ENCODE measurements at places on chromosomes 4 and X.

GRCh38 chr4:20684852-20685763, 15.2 kb upstream of the PACRGL start:
- no peak for DNase-seq

DNA sequence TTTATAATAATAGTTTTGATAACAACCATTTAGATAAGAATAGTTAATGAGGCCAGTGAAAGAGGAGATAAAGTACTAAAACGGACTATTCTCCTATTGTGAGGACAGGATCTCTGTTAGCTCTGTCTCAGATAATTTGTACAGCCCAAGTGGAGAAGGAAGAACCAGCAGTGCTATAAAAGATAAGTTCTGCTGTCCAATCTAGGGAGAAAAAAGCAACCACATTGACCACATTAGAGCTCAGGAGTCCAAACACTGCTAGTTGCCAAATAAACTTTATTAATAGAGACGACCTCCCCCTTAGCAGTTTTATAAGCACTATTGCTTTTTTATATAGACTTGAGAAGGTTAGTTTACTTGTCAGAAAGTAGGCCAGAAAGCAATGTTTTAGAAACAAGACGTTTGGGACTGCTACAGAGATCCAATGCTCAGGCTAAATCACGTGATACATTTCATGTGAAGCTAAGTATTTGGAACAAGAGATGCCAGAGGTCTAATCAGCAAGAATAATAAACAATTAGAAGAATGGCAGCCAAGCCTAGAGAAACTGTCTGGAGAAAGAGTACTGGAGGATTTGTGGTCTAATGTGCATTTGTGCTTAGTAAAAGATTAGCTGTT, 15.9 kb downstream of the IL15 start:
- DNase-seq: no peak

- no peak for DNase-seq
These were observed 39.2 kb upstream of the MSX1 start for GRCh38 chr4:4820261-4820660.

GRCh38 chr4:174553031-174553430, 30.7 kb upstream of the HPGD start:
- no peak for DNase-seq

- DNase-seq: no peak
These were observed 986.0 kb downstream of the CCSER1 start for GRCh38 chr4:91113130-91113706.

GRCh38 chrX:79361192-79361870, 5.8 kb downstream of the ITM2A start:
- no peak for DNase-seq

GRCh38 chrX:25019707-25020390, 4.1 kb upstream of the ARX start:
- no peak for DNase-seq

GRCh38 chr4:122234686-122235085, 82.6 kb downstream of the BLTP1 start:
- no peak for DNase-seq

- no peak for DNase-seq
These were observed 29.3 kb upstream of the ABCG2 start for GRCh38 chr4:88187766-88188165.

- no peak for DNase-seq
These were observed 583.4 kb downstream of the TRAM1L1 start for GRCh38 chr4:116501954-116502353.

GRCh38 chr4:121182296-121182695, 18.2 kb upstream of the TNIP3 start:
- DNase-seq: no peak

DNA sequence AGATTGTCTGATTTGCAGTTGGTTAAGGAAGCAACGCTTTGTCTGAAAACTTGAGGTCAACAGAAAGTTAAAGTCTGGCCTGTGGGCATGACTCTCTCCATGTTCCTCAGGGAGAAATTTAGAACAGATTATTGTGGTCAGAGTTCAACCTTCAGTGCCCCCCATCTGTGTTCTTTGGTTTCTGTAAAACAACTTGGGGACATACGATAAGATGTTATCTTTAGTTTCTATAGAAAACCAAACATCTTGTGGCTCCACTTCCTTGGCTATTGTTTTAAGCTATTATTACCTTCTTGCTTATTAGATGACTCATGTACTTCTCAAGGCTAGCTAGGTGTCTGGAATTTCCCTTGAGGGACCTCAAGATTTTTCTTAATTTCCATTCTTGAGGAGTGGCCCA, 507.7 kb downstream of the PDHA2 start:
- DNase-seq: no peak

- no peak for DNase-seq
These were observed 44.9 kb downstream of the GPM6A start for GRCh38 chr4:175767150-175767549.

DNA sequence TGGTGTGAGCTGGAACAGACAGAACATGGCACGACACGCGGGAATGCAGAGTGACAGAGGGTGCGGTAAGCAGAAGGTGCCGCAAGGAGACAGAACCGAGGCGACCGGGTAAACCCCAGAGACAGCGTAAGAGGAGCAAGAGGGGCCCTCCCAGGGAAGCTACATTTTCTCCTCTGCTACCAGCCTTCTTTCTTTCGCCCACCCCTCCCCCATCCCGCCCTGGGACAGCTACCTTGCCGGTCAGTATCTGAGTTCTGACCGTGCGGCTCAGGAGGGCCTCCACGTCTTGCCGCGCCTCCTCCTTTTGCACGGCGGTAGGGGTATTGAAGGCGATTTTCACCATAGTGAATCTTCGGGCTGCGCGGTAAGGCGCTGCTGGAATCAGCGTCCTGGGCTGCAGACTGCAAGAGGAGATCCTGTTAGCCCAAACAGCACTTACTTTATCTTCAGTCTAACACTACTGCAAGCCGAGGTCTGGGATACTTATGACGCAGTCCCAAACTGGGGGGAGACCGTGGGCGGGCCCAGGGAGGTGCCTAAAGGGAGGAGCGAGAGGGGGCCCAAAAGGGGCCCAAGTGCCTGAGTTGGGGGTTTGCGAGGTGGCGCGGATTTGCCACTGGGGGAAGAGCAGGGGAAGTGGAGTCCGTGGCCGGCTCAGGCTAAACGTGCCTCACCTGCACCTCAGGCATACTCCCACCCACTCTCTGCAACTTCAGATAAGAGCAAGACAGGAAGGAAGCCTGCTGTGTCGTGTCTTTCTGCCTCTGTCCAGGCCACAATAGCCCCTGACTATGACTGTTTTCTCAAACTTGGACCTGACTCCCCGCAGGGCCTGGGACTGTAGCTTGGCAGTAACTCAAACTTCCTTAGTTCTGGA, at the start of gene ITM2A:
TSS of gene ITM2A (minus strand) at position 462 of the 877 bp plus-strand sequence. CDS start at position 343, 119 bp downstream.
- DNase-seq: peak; percentile 46

DNA sequence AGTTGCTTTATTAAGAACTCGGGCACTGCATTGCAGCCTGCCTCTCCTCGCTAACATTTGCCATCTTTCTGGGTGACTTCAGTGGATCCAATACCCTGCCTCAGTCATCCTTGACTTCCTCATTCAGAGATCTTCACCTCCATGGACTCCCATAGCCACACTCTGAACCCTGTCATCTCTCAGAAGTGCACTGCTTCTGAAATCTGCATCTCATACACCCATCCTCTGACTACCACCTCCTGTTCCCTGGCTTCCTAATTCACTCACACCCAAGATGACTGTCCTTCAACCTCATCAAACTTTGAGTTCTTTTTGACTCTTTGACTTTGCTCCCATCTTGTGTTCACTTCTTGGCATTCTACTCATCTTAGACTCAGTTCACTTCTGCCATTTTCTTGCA, 25.3 kb upstream of the CYBB start:
- no peak for DNase-seq

GRCh38 chr4:139176302-139177048, 543 bp downstream of the ELF2 start:
- peak; percentile 61 for DNase-seq

- DNase-seq: no peak
These were observed 17.2 kb upstream of the HGFAC start for GRCh38 chr4:3424522-3425095.

GRCh38 chr4:148730766-148731165, 288.6 kb upstream of the NR3C2 start:
- no peak for DNase-seq

DNA sequence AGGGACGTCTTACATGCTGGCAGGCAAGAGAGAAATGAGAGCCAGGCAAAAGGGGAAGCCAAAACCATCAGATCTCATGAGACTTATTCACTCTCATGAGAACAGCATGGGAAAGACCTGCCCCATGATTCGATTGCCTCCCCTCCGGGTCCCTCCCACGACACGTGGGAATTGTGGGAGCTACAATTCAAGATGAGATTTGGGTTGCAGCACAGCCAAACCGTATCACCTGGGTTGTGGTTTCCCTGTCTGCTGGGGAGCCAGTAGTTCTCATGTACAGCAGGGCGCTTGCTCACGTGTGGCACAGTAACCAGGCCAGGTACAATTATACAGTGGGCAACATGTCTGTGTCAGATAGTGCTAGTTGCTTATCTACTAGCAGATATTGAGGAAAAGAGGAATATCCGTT, 11.1 kb upstream of the RS1 start:
- DNase-seq: no peak

All from T-helper 22 cell (primary cell).